NCI-H524 (cell line): ENCODE measurements at places on chromosomes 4 and X.

DNA sequence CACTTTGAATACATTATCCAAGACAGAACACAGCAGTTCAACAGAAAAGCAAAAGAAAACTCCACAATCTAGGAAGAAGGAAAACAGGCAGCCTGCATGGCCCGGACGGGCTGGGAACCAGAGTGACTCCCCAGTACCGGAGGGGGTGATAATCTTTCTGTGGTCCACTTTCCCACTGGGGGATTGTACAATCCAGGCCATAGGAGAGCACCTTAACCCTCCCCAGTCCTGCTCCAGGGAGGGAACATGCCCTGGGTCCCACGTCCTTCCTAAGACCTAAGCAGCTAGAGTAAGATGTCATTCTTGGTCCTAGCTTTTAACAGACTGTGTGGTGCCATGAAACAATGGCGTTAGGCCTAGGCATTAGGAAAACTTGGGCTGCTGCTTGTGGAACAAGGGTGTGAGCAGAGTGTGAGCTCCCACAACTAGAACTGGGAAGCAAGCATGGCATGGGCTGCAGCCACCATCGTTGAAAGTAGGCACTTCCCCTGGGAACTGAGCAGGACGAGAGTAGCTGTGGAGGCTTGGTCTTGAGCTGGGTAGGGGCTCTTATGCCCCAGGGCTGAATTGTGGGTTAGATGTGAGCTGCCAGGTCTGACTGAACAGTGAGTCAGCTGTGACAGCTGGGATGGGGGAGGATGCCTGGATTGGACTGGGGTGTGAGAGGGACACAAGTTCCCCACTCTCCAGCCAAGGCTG lies 42.4 kb downstream of the NAT8L start:
- no peak for DNase-seq

GRCh38 chrX:9137152-9137551 lies 103.2 kb upstream of the FAM9B start:
- no peak for DNase-seq

DNA sequence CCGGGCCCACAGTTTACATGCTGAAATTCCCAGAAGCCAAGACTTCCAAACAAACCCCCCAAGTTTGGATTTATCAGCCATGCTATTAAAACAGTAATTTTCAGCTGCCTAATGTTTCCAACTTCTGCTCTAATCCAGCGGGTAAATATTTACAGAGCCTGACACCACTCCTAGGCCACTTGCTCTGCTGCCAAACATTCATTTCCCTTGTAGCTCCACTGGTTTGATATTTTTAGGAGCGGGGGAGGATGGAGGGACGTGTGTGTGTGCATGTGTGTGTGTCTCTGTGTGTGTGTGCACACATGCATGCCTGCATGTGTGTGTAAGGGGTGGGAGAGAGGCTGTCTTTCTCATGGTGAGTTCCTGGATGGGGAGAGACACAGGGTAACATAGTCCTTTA lies 115.7 kb upstream of the PJA1 start:
- no peak for DNase-seq

- no peak for DNase-seq
Observed at GRCh38 chr4:126004941-126005340, 690.2 kb downstream of the FAT4 start.

GRCh38 chrX:17285983-17286382 lies 89.0 kb upstream of the NHS start:
- DNase-seq: no peak

- peak; percentile 53 for DNase-seq
Observed at GRCh38 chrX:136147976-136148375, 643 bp downstream of the FHL1 start.

DNA sequence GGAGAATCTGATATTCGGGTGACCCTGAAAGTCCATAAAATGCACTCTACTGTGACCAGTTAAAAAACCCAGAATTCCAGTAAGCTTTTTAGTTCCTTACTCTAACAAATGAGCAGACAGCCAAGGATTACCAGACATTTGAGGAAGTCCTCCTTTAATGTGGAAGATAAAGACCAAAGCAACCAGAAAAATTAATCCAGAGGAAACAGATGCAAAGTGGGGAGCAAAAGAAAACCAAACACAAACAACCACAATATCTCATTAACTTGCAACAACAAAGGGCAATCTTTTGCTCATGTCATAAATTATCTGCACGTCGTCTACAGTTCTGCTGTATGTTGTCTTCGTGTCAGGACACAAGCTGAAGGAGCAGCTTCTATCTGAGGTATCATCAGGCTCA lies 164.4 kb downstream of the PJA1 start:
- no peak for DNase-seq
